Effector memory CD4-positive, alpha-beta T cell (primary cell): ENCODE measurements at places on chromosomes 2 and 18.

- DNase-seq = no peak
Measured at GRCh38 chr2:27216416-27217137, 592 bp upstream of the CAD start.

GRCh38 chr18:10524507-10525370 is 1.1 kb upstream of the NAPG start:
- DNase-seq = no peak

DNA sequence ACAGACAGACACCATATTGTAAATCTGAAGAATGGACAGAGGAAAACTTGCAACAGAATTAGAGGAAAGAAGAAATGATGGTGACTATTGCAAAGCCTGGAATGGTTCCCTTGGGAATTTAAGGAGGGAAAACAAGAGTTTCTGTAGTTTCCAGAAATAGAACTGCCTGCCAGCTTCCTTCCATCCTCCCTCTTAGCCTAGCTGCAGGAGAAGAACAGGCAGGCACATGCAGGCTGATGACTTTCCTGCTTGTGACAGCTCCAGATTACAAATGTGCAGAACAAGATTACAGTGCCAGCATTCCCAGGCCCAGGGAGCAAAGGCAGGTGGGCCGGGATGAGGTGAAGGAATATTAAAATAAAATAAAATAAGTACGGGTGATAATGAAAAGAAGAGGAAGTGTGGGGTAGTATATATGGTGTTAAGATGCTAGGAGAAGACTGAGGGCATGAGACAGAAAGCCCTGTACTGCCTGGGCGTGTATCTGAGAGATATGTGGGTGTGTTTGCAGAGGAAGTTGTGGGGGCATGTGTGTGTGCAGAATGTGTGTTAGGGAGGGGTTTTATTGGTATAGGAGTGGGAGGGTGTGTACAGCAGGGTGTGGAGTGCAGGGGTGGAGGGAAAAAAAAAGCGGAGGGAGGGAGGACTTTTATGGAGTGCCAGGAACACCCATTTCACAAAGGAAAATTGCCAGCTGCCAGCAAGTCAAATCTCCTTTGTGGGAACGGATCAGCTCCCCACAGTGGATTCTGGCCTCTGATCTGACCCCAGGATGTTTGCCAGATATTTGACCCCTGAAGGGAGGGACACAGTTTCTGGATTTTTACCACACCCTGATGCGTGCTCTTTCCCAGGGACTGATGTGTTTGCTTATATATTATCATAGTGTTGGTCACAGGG is 43.9 kb upstream of the NEMP2 start:
- DNase-seq = no peak

- DNase-seq = no peak
Measured at GRCh38 chr2:161946489-161947107, 127.4 kb downstream of the DPP4 start.

DNA sequence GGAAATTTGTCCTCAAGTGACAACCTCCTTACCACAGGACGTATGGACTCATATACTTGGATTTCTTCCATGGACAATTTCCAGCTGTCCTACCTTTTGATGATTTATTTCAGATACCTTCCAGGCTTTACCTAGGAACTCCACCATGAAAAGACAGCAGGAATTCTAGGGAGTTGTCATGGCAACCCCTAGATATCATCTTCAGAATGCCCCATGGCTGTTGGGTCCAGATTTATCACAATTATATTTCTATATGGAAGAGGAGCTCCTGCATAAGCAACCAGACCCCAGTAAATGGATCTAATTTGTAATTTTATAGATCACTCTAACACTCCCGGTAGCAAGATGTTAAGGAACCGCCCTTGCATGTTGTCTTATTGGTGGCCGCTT is 102.3 kb upstream of the ZNF521 start:
- DNase-seq = no peak

GRCh38 chr2:150471813-150472510 is 15.5 kb downstream of the RND3 start:
- DNase-seq = no peak

DNA sequence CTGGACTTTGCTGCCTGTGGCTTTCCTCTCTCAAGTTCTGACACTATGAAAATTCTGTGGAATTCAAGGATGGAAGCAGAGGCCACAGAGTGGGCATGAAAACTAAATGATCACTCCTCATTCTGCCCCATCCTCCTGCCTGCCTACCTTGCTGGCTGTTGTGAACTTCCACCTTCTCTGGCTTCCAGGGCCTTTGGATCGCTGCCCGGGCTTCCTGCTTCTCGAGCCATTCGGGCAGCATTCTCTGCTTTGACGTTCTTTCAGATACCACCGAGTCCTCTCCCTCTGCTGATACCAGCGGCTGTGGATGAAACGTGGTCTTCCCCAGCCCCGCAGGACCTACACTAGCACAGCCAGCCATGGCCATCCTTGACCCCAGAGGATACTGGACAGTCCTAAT is 327.7 kb upstream of the SLC14A2 start:
- DNase-seq = no peak

GRCh38 chr2:238027058-238027457 is 33.7 kb upstream of the SCLY start:
- no peak for DNase-seq
